Jurkat, Clone E6-1 (cell line): ENCODE measurements at places on chromosomes 2 and 18.
A peak's percentile ranks its signal among the peaks of the same experiment; 100 is the strongest.

DNA sequence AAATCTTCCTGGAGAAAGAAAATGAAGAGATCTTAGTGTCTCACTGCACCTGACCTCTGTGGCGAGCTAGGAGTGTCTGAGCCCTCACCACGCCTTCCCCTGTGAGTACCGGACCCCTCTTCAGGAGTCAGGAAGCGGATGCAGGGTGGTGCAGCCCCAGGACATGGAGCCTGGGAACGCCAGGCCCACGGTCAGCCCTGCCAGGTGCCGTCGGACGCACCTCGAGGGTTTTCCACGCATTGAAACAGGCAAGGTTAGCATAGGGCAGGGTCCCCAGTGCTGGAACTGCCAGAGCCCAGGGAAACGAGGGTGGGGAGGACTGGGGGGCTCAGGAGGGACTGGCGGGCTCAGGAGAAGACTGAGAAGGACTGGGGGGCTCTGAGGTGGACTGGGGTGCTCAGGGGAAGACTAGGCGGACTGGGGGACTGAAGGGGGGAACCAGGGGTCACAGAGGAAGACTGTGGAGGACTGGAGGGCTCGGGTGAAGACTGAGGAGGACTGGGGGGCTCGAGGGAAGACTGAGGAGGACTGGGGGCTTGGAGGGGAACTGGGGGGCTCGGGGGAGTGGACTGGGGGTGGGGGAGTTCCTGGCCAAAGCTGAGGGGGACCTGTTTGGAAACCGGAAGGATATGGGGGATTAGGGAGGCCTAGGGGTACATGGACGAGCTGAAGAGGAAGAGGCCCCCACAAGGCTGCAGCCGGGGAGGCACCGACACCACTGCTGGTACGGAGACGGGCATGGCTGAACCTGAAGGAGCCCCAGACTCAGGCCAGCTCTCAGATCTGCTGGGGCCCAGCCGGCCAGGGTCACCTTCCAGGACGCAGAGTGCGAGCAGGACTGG, 65.2 kb upstream of the SNTG2 start:
- no peak for DNase-seq

DNA sequence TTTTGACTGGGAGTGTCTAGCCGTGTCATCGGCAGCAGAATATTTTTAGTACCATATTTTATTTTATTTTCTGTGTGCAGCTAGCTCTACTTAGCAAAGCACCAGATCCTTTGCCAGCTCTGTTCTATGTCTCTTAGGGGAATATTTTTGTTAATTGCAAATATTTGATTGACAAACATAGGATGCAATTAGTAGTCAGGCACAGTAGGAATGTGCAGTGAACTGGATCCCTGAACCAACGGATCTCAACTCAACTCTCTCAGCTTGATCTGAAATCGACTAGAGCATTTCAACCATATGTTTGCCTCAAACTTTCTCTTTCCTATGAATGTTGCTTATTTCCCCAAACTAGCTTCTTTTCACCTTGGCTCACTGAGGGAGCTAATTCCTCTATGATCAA, 998.0 kb upstream of the FANCL start:
- DNase-seq, result no peak

DNA sequence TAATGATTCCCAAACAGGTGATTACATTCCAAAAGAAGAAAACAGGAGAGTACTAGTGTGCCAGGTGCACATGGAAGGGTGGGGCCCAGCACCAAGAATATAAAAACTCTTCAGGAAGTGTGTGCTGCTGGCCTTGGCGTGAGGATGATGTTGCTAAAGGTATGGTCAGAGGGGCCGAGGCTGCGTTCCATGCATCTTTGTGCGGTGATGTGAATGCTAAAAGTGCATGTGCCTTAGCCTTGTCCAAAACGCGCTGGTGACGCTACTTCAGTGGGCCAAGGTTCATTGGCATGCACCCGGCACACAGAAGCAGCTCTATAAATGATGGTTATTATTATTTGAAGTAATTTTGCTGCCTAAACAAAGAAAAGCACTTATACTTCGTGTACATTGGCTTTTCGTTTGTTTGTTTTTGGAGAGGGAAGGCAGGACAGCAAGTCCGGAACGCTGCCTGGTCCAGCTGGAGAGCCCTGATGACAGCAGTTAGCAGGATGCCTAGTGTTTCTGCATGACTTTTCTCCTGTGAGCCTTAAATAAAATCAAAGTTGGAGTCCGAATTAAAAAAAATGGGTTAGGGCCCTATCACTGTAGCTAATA, 2.9 kb downstream of the ALKAL2 start:
- DNase-seq, result no peak

DNA sequence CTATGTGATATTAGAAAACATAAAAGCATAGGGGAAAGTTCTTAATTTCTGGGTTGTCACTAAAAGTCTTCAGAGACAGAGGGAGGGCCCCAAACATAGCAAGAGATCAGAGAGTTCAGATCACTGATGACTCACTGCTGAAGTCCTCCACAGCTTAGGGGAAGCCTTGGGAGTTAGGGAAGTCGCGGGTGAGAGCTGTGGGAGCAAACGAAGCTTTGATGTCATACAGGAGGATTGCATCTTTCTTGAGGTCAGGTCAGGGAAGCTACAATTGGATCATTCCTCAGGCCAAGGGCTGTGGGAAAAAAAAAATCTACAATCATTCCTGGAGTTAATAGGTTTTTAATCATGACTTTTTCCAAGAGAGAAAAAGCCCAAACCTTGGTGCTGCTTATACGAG, 96.2 kb downstream of the COPS8 start:
- DNase-seq, result no peak

GRCh38 chr2:120442923-120443571, 97.1 kb downstream of the INHBB start:
- DNase-seq, result no peak

GRCh38 chr2:8300216-8300615, 381.6 kb upstream of the ID2 start:
- DNase-seq, result peak; percentile 52

DNA sequence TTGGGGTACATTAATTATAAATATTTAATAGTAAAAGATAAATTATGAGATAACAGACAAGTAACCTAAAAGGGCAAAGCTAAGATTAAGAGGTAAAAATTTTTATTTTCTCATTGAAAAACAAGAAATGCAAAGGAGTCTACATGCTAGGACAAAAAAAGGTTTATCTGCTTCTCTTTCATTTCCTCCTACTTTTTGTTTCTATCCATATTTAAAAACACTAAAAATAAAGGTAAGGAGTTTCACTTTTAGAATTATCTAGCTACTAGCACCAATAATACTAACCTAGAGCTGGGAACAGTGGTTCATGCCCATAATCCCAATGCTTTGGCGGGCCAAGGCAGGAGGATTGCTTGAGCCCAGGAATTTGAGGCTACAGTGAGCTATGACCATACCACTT, 1551.7 kb upstream of the SLC39A10 start:
- no peak for DNase-seq

GRCh38 chr18:21805771-21806366, 65.3 kb downstream of the MIB1 start:
- DNase-seq, result no peak
